ENCODE measurements at places on chromosomes 1 and 21.

DNA sequence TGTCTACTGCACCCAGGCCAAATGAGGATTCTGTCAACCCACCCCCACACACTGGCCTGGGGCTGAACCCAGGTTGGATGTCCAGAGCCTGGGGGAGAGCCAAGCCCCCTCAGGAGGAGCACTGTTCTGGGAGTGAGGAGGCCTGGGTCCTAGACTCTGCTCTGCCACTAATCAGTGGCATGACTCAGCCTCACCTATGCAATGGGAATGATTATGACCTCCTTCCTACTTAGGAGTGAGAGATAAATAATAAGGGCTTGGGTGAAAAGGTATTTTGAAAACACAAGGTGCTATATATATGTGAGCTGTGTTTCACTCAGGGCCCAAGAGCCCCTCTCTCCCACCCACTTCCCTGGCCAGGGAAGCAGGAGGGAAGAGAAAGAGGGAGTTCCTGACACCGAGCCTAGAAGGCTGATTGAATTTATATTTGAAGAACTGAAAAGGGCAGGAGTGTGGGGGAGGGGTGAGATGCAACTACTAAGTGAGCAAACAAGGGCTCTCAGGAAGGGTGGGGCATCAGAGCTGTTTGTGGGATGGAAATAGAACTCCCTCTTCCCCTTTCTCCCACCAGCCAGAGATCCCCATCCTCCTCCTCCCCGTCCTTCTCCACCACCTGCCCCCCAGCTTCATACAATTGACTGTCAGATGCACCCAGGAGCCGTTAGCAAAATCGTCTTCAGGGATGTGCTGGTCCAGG is 8.2 kb downstream of the IGSF9 start:
- no peak for DNase-seq

DNA sequence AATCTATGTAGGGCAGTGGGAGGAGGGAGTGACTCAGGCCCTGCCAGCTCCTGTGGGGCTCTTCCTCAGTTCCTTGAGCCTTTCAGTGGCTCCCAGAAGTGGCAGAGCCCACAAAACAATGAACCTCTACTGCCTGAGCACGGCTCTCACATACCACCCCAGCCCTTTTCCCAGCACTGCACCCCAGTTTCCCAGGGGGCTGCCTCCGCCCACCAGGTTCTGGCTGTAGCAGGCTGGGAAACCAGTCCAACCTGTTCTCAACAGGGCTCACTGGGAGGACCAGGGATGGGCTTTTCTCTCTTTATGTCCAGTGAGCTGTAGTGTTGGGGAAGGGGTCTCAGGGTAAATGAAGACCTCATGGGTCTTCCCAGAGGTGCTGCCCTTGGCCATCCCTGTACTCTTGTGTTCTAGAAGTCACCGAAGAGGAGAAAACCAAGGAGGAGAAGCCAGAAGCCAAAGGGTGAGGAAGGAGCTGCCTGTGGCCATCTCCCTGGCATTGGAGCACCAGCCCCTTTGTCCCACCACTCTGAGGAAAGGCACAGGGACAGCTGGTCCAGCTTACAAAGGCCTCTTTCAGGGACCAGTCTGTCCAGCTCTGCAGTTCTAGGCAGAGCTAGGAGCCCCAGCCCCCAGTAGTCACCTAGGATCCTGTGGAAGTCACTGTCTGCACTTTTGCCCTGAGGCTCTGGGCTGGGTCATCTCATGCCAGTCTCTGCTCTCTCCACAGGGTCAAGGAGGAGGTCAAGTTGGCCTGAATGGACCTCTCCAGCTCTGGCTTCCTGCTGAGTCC is 3.5 kb downstream of the MARCKSL1 start:
- DNase-seq: no peak

- DNase-seq: no peak
These were observed 38.9 kb upstream of the IVNS1ABP start for GRCh38 chr1:185355947-185356346.

- DNase-seq: peak; percentile 31
These were observed 86.2 kb downstream of the SIK1 start for GRCh38 chr21:43340491-43341377.

GRCh38 chr1:6911974-6912373 is 126.7 kb downstream of the CAMTA1 start:
- DNase-seq: peak; percentile 23

DNA sequence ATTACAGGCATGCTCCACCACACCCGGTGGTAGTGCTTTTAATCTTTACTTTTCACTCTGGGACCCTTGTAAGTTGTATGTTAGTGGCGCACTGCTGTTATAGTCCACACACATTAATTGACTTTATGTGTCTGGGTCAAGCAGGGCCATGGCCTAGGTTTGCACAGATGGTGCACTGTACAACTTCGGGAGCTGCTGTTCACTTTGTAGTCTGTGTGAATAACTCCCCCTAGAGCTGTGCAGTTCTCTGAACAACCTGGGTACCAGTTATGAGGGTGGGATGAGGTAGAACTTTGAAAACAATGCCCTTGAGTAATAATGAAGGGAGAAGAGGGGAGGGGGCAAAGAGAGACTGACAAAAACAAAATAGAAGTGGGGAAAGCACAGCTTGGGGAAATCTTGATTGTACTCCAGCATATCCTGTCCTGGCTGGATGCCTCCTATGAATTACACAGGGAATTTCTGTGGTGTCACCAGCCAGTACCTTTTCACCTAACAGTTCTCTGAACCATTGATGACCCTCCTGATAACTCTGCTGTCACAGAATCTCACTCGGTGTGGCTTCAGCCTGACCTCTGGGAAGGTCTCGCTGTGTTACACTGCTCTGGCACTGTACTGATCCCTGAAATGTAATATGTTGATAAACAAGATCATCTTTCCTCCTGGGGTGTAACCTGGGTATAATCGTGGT is 2.2 kb downstream of the PTGFRN start:
- no peak for DNase-seq

All from A673 (cell line).